ENCODE measurements at places on chromosomes 12 and 14. TPM values are rescaled to one million over a fixed set of nuclear protein-coding genes. Genes with fewer than 3 reads are reported as not detected.

KRT3 gene
- total RNA-seq = not detected

OR9K2 gene
- total RNA-seq = not detected

APPL2 gene
- 14.9 TPM for total RNA-seq

TRIM9 gene
- total RNA-seq = 0.40 TPM

PRB2 gene
- total RNA-seq = not detected

ESPL1 gene
- total RNA-seq = 7.4 TPM

AQP2 gene
- total RNA-seq = not detected

GLT8D2 gene
- 13.1 TPM for total RNA-seq

TNS2 gene
- total RNA-seq = 127 TPM

FAR2 gene
- total RNA-seq = 2.6 TPM

CHPT1 gene
- 36.8 TPM for total RNA-seq

LRRC10 gene
- not detected for total RNA-seq

KERA gene
- total RNA-seq = not detected

CLEC14A gene
- 3.4 TPM for total RNA-seq

CPNE6 gene
- total RNA-seq = not detected

LMNTD1 gene
- total RNA-seq = not detected

ARHGAP9 gene
- 2.2 TPM for total RNA-seq

KLRF1 gene
- total RNA-seq = not detected

RAD9B gene
- 0.32 TPM for total RNA-seq

KRT85 gene
- not detected for total RNA-seq

CD4 gene
- 11.2 TPM for total RNA-seq

G2E3 gene
- total RNA-seq = 9.8 TPM

TAS2R8 gene
- total RNA-seq = 0.08 TPM

HOXC12 gene
- total RNA-seq = not detected

ESR2 gene
- 0.40 TPM for total RNA-seq

GXYLT1 gene
- total RNA-seq = 11.3 TPM

SPX gene
- total RNA-seq = 0.91 TPM

RTL1 gene
- not detected for total RNA-seq

TAS2R42 gene
- total RNA-seq = not detected

C1S gene
- total RNA-seq = 137 TPM

ACAD10 gene
- 11.0 TPM for total RNA-seq

OS9 gene
- total RNA-seq = 282 TPM

SCNN1A gene
- 1.3 TPM for total RNA-seq
